CD4-positive, alpha-beta T cell treated with Interleukin-6 for 4 hours (primary cell): ENCODE measurements at places on chromosomes 7 and 10.

DNA sequence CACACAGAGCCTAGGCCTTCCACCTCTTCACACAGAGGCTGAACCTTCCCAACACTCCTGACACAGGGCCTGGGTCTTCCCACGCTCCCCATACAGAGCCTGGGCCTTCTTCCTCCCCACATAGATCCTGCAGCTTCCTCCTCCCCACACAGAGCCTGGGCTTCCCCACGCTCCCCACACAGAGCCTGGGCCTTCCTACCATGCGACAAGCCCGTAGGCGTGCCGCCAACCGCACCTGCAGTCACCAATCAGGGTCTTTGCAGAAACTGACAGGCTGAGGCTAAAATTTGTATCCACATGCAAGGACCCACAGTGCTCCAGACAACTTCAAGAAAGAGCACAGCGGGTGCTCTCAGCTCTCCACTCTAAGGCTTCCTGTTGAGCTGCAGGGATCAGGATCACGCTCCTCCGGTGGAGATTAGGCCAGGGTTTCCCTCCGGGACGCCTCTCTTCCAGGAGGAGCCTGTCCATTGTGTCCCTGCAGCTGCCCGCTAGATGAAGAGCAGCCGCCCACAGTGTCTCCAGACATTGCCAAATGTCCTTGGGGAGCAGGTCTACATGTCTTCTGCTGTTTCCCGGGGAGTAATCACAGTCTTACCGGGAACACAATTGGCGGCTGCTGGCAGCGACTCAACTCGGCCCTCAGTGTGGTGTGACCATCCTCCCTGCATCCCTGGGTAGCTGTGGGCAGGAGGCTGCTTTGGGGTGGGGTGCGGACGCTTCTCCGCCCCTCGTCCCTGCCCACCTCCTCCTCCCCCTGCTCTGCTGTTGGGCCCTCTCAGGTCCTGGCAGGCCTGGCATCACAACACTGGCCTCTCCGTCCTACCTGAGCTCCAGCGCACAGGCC lies 9.7 kb downstream of the CFAP46 start:
- DNase-seq: no peak

- DNase-seq: no peak
Measured at GRCh38 chr10:1687190-1687589, 50.1 kb downstream of the ADARB2 start.

DNA sequence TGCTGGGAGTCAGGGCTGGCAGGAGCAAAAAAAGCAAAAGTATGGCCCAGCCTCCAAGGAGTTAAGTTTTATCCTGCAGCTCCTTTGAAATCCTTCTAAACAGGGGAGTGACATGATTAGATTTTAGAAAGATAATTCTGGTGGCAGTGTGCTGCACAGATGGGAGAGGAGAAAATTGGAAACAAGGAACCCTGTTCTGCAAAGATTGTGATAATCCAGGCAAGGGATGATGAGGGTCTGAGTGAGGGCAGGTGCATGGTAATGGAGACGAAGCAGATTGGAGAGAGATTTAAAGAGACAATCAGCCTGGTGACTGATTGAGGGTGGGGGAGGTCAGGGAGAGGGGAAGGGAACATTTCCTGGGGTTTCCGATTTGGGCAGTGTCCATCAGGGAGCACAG lies 444.7 kb upstream of the PODXL start:
- DNase-seq: no peak

DNA sequence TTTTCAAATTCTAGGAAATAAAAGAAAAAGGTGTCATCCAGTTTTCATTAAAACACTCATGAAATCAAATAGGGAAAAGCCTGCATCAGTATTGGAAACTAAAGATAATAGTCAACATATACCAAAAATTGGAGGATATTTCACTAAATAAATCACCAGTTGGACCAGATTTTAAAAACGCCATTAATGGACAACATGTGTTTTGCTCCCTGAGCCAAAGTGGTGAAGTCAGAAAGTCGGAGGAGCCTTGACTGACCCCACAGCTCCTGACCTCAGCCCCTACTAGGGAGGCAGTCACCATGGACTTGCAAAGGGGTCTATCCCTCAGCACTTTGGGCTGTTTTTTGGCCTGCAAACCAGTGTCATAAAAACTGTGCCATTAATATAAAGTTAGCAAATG lies 98.3 kb upstream of the SEC61G start:
- no peak for DNase-seq

DNA sequence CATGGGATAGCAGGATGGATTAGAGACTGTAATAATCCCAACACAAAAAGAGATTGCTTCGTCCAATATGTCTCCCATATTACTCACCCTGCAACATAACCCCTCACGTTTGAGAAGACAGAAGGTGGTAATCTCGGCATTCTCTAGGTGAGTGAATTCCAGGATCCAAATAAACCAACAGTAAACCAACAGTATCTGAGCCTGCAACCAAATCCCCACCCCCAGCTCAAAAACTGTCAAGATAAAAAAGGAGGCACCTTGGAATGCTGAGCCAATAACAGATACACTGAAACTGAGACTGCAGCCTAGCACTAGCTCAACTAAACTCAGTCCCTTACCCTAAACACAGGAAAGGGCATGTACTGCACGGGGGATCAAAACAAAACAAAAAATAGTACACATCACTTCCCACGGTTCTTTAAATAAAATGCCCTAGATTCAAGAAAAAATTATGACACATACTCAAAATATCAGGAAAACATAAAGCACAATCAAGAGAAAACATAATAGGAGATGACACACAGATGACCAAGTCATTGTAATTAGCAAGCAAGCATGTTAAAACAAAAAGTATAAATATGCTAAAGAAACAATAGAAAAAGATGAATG lies 28.0 kb downstream of the IPMK start:
- DNase-seq: no peak

GRCh38 chr10:30187010-30187409 lies 127.6 kb upstream of the JCAD start:
- no peak for DNase-seq

- DNase-seq: no peak
Measured at GRCh38 chr10:47031211-47031900, 120.1 kb downstream of the PTPN20 start.

GRCh38 chr10:71660313-71660712 lies 59.3 kb downstream of the C10orf105 start:
- no peak for DNase-seq

GRCh38 chr7:40646717-40647116 lies 511.9 kb downstream of the SUGCT start:
- DNase-seq: no peak

DNA sequence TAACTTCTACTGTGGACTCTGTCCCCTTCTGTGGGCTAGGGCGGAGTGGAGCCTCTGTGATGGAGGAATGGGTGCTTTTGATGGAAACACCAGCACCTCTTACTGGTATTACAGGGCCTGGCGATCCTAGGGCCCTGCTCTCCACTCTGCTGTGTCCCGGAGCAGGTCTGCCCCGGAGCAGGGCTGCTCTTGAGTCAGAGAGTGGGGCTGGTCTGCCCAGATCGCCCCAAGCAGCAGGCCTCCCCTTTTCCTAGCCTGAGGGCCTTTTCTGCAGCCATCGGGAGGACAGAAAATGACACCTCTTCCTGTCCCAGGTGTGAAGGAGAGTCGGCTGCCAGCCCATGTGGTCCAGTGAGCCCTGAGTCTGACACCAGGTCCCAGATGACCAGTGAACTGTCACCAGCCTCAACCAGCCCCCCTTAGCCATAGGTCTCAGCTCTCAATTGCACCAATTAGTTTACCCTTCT lies 1.4 kb downstream of the ZNF282 start:
- DNase-seq: peak; percentile 8

DNA sequence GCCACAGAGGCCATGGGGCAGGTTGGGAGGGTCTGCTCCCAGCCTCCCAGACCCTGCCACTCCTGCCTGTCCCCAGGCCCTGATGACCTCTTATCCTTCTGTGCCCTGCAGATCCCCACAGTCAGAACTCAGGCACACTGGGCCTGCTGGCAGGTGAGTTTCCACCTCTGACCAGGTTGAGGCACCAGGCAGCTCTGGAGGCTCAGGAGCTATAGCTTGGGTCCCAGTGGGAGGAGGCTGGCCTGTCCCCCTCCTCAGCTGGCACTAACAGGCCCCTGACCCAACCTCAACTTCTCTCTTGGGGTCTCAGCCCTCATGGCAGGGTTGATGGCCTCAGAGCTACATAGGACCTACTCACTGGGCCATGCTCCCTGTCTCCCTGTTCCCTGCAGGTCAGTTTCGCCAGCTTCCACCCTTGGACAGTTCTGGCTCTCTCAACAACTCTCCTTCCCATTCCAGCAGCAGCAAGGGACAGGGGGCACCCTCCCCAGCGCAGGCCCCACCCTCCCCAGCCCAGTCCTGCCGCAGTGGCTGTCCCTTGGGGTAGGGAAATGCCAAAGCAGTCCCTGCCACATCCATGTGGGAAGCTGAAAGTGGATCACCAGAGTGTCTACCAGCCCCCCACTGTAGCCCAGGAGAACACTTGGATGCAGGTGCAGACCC lies 2.7 kb upstream of the AEBP1 start:
- no peak for DNase-seq

GRCh38 chr7:74449809-74450397 lies 3.8 kb upstream of the GTF2IRD1 start:
- DNase-seq: peak; percentile 80

DNA sequence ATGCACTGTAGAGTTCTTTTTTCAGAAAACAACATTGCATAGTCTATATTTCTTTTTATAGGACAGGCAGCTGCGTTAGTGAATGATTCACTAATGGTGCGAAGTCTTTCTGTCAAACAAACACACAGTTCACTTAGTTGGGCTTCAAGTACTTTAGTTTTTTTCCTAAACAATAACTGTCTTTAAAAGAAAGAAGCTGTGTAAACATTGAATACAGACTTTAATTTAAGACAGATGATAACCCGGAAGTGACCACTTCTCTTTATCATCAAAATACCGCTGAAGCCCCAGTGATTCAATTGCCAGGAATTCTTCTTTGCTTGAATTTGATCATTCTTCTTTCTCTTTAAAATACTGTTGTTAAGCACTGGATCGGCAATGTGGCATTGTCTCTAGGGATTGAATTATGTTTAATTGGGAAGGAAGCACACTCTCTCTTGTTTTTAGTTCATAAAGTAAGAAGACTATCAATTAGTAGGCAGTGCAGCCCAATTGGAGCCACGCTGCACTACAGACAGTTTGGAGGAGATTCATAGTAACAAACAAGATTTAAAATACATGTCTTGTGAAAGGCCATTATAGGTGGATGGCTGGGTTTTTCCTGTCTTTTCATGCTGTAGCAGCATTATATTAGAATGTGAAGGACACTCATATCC lies 30.4 kb downstream of the CNTNAP2 start:
- no peak for DNase-seq

DNA sequence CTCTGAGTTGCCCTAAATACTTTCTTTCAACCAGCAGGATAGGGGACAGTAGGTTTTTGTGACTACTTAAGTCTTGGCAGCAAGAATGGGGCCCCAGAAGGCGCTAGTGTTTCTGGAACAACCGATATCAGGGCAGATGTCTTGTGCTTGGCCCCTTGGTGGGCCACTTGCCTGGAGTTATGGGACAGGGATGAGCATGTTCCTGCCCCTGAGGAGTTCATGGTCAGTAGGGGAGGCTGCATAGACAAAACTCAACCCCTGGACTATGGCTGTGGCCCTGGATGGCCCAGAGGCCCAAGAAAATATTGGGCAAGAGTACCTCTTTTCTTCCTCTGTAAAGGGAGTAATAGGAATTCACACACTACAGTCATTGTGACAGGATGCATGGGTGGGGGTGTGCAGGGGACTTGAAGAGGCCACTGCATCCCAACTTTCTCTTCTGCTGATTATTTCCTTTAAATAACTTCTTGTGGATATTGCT lies 57.7 kb upstream of the IGFBP3 start:
- no peak for DNase-seq

GRCh38 chr10:127447197-127447596 lies 101.9 kb upstream of the NPS start:
- DNase-seq: no peak

GRCh38 chr10:93554760-93555432 lies 11.6 kb upstream of the FFAR4 start:
- peak; percentile 36 for DNase-seq

- peak; percentile 22 for DNase-seq
Measured at GRCh38 chr10:79316671-79317431, 30.4 kb upstream of the PPIF start.

DNA sequence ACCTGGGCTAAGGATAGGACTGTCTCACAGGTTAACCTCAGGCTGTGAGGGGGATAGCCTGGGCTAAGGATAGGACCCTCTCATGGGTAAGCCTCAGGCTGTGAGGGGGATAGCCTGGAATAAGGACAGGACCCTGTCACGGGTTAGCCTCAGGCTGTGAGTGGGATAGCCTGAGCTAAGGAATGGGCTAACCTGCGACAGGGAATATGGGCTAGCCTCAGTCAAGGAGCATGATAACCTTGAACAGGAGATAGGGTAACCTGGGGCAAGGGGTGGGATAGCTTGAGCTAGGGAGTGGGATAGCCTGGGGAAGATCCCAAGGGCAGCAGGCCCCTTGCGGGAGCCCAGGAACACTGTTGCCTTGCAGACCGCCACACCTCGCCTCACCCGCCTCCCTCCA lies 42.7 kb downstream of the GRID2IP start:
- no peak for DNase-seq

DNA sequence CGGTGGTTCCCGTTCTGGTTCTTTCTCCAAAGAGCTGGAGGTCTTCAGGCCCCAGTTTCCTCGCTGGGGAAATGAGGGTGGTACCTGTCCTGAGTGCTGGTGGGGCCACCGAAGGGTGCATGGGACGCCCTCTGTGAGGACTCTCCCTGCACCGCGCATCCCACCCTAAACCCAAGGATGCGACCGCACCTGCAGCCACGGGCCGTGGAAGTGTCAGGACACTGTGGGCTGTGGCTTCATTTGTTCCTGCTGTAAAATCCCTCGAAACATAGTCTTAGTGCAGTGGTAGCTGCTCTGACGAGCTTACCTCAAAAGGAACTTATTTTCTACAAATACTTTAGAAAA lies 84.1 kb downstream of the NKX6-2 start:
- no peak for DNase-seq

DNA sequence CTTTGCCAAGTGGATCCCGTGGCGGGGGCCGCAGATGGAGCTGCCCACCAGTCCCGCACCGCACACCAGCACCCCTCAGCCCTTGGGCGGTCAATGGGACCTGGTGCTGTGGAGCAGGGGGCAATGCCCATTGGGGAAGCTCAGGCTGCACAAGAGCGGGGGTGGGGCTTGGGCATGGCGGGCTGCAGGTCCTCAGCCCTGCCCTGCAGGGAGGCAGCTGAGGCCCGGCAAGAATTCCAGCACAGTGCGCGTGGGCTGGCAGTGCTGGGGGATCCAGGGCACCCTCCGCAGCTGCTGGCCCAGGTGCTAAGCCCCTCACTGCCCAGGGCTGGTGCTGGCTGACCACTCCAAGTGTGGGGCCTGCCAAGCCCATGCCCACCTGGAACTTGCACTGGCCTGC lies 136.2 kb upstream of the ANKRD30A start:
- DNase-seq: no peak

DNA sequence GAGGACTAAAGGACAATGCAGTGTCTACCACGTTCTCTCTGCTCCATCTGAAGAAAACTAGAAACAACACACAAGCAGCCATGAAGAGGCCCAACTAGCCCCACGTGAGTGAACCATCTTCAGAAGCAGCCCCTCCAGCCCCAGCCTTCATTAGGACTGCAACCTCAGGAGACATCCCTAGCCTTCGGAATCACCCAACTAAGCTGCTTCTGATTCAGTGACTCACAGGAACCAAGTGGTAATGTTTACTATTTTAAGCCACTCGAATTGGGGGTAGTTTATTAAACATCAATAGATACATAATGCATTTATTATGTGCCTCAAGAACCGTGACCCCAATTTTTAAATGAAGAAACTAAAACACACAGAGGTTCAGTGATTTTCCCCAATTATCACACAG lies 22.6 kb downstream of the ARHGAP12 start:
- DNase-seq: no peak
